ENCODE measurements at places on chromosomes 12 and 14.

GRCh38 chr12:18145924-18146323 lies 55.9 kb upstream of the RERGL start:
- peak; percentile 23 for DNase-seq

DNA sequence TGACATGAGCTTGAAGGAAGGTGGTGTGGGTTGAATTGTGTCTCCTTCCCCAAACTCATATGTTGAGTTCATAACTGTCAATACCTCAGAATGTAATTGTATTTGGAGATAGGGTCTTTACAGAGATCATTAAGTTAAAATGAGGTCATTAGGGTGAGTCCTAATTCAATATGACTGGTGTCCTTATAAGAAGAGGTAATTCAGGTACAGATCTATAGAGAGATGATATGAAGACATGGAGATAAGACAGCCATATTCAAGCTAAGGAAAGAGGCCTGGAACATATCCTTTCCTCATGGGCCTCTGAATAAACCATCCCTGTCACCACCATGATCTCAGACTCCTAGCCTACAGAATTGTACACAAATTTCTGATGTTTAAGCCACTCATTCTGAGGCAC lies 514.7 kb upstream of the MGAT4C start:
- no peak for DNase-seq

DNA sequence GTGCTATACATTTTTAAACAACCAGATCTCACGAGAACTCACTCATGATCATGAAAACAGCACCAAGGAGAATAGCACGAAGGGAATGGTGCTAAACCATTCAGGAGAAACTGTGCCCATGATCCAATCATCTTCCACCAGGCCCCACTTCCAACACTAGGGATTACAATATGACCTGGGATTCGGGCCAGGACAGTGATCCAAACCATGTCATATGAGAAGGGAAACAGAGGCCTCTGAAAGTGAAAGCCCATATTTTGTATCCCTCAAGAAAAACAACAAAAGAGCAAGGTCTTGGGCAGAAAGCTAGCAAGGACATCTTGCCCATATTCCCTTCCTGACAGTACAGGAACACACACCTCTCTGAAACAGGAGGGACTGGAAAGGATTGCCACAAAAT lies 163.9 kb upstream of the VASH1 start:
- DNase-seq: no peak

- DNase-seq: peak; percentile 35
Observed at GRCh38 chr14:72636094-72636493, 257.8 kb downstream of the DPF3 start.

GRCh38 chr12:116317986-116318575 lies 40.6 kb upstream of the MED13L start:
- DNase-seq: no peak

DNA sequence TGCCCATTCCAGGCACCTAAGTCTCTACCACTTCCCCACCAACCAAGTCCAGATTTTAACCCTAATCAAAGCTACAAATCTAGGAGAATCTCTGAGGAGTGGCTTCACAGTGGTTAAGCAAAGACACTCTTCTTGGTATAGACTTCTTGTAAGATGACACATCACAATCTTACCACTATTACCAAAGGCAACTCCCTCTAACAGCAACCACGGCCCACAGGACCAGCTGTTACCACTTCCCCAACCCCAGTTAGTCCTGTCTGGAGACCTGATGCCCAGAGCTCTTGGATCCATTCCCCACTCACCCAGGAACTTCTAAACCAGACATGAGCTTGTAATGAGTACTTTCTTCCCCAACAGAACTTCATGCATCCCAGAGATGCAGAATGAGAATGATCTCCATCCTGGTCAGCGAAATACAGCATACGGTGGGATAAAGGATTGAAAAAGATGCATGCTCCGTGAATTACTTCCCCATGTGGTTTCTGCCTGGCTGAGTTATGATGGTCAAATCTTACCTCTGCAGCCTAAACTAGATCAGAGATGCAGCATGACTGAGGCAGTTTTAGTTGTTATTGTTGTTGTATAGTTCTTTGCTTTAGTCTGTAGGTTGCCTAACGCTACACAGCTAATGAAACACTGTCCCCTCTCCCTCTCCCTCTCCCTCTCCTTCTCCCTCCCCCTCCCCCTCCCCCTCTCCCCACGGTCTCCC lies 87.7 kb upstream of the FOXN3 start:
- DNase-seq: peak; percentile 87

GRCh38 chr12:39620659-39621658 lies 1.4 kb upstream of the ABCD2 start:
- no peak for DNase-seq

GRCh38 chr12:32118806-32119205 lies 12.2 kb downstream of the BICD1 start:
- no peak for DNase-seq

DNA sequence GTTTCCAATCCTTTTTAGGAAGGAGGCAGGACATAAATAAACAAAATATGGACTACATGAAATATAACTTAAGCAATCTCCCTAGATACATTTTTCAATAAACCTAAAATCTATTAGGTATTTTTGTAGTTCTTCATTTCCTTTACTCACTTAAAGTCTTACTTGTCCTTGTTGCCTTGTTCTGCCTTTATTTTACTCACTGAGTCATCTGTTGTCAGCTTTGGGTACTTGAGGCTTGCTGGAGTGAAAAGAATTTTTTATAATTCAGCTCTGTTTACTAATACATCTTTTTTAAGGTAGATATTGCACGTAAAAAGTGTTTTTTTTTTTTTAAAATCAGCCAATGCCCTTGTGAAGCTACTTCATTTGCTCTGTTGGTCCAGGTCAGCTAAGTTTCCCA lies 216.2 kb downstream of the PELI2 start:
- peak; percentile 45 for DNase-seq

GRCh38 chr12:113368331-113368730 lies 9.9 kb downstream of the PLBD2 start:
- no peak for DNase-seq

- peak; percentile 78 for DNase-seq
Observed at GRCh38 chr14:75070383-75070782, 942 bp downstream of the ZC2HC1C start.

DNA sequence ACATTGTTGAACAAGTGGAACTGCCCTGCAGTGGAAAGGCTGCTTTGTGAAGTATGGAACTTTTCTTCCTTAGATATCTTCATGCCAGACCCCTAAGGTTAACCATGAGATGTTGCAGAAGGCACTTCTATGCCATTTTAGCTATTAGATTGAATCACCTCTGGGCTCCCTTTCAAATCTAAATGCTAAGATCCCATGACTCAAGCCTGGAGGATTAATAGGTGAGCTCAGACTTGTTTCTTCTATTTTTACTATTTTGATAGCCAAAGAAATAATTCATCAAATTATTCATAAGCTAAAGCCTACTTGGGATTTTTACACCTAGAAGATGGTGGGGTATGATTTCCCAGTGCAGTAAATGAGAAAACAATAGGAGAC lies 64.3 kb downstream of the DAD1 start:
- peak; percentile 46 for DNase-seq

DNA sequence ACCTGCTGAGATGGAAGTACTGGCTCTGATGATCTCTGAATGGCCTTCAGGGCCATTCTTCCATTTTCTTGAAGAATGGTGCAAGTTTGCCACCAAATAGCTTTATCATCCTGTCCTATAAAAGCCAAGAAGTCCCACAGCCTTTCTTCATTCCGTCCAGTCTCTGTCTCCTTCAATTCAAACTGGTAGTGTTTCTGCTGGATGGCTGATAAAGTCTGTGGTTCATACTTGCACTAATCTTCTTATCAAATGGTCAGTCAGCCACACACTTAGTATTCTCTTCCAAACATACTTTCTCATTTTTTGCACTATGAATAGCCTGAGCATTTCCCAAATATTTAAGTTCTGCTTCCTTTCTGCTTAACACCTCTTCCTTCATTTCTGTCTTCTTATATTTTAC lies 39.4 kb upstream of the BEGAIN start:
- DNase-seq: no peak

GRCh38 chr14:54901380-54902142 lies 1.1 kb downstream of the GCH1 start:
- DNase-seq: no peak

DNA sequence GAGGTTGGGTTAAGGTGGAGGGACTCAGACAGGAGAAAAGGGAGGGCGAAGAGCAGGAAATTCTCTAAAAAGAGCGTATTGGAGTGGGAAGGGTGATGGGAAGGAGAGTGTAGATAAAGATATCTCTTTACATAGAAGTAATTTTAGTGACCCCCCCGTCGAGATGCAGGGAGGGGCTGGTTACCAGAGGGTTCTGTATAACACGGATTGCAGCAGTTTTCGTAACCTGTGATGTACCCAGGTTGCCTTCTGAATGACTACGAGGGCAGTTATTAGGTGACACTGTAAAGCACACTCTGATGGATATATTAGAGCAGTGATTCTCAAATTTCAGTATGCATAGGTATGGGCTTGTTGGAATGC lies 443 bp downstream of the DNAL1 start:
- DNase-seq: no peak

- peak; percentile 38 for DNase-seq
Observed at GRCh38 chr14:85527445-85528035, 2.4 kb upstream of the FLRT2 start.

GRCh38 chr12:116278279-116278626 lies 760 bp upstream of the MED13L start:
- no peak for DNase-seq

- no peak for DNase-seq
Observed at GRCh38 chr12:22765421-22766130, 140.6 kb downstream of the ETNK1 start.

- DNase-seq: no peak
Observed at GRCh38 chr14:96094656-96095055, 55.5 kb downstream of the C14orf132 start.

DNA sequence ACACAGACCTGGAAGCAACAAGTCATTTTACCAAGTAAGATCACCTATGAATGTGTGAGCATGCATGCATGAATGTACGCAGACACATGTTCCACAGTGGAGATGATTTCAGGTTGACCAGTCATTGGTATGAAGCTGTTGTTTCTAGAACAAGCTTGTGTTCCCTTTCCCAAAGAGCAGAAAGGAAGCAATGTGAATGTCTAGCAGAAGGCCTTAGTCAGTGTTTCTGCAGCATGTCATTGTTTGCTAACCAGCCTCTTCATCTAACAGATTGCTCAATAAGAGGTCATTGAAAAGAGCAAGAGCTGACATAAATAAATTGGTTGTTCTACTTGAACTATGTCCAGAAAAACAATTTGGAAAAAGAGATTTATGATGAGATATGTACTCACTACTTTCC lies 191.4 kb downstream of the PLCZ1 start:
- DNase-seq: peak; percentile 85

GRCh38 chr12:79690142-79690637 lies 574 bp downstream of the PAWR start:
- no peak for DNase-seq

DNA sequence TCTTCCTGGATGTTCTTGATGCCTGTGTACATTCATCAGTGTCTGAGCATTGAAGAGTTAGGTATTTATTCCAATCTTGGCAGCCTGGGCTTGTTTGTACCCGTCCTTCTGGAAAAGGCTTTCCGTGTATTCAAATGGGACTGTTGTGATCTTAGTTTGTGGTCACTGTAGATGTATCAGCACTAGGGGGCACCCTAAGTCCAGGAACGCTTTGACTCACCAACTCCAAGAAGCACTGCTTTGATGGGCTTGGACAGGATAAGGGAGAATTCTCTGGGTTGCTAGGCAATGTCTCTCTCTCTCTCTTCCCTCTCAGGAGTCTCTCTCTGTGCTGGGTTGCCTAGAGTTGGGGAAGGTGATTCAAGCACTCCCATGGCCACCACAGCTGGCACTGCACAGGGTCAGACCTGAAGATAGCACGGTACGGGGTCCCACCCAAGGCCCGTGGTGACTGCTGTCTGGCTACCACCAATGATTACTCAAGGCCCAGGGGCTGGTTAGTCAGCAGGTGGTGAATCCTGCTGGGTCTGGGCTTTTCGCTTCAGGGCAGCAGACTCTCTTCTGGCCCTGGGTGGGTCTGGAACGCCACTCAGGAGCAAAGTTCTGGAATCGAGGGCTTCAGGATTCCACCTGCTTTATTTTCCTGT lies 211.1 kb upstream of the RGS6 start:
- DNase-seq: peak; percentile 87

DNA sequence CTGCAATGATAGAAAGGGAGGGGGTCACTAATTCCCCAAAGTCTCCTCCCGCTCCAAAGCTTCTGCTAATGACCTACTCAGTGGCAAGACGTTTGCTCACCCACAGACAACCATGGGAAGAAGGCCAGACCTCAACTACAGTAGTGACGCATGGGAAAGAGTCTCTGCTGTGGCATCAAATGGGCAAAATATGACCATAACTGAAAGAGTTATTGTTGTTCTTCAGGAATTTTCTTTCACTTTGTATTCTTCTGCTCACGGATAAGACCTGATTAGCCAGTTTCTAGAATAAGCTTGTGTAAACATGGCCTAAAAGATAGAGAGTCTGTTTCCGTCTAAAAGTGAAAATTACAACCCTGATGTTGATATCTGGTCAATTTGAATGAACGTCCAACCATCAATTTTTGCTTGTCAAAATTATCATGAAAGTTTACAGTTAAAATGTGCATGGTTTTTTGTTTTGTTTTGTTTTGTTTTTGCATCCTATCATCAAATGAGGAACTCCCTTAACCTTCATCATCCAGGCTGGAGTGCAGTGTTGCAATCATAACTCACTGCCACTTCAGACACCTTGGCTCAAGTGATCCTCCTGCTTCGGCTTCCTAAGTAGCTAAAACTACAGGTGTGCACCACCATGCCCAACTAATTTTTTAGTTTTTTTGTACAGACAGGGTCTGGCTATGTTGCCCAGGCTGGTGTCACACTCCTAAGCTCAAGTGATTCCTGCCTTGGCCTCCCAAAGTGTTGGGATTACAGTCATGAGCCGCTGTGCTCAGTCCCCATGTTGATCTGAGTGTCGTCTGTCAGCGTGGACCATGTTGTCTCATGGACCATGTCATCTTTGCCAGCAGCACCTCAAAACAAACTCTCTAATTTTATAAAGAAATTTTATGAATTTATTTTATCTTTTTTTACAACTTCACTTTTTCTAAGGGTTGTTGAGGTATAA lies 7.0 kb downstream of the KRT6B start:
- no peak for DNase-seq

GRCh38 chr12:49696723-49697122 lies 10.5 kb downstream of the FMNL3 start:
- no peak for DNase-seq

DNA sequence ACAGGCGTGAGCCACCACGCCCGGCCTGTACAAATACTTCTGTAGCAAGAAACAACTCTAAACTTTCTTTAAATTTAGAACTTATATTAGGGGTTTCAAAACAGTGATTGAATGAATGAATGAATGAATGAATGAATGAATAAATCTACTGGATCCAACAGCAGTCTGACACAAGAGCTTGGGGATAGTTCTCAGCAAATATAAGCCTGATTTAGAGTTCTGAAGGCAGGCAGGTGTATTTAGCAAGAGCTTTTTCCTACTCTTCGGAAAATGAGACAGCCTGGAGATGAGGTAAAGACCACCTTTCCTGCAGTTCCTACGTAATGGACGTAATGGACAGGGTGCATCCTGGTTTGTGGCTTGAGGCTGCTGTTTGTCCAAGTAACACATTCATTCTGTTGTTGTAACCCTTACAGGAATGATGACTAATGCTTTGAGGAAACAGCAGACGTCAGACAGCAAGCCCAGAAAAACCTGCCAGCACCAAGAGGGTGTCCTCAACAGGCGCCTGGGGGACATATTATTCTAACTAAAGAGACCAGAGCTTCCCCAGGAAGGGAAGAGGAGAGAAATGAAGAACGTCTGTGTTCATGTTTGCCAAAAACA lies 277.4 kb upstream of the SOX5 start:
- DNase-seq: peak; percentile 95
